ENCODE measurements at places on chromosomes 13 and 19.

- DNase-seq = no peak
Observed at GRCh38 chr13:50127726-50128291, 112.6 kb downstream of the KCNRG start.

GRCh38 chr19:38564981-38565690 is 52.6 kb downstream of the MAP4K1 start:
- DNase-seq = no peak

DNA sequence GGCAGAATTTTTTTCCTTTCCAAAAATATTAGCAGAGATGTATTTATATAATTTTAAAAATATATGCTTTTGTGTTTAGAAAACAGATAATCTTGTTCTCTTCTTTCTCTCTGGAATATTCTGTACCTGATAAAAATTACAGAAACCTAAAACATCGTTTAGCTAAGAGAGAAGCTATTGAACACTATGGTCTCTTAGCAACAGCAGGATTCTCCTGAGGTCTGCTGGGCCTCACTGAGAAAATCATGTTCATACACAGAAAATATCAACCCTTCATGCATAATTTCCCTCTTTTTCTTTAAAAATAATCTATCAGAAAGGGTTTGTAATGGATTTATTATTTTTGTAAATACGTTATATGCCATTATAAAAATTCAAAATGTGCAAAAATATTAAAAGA is 242.2 kb downstream of the DCLK1 start:
- no peak for DNase-seq

DNA sequence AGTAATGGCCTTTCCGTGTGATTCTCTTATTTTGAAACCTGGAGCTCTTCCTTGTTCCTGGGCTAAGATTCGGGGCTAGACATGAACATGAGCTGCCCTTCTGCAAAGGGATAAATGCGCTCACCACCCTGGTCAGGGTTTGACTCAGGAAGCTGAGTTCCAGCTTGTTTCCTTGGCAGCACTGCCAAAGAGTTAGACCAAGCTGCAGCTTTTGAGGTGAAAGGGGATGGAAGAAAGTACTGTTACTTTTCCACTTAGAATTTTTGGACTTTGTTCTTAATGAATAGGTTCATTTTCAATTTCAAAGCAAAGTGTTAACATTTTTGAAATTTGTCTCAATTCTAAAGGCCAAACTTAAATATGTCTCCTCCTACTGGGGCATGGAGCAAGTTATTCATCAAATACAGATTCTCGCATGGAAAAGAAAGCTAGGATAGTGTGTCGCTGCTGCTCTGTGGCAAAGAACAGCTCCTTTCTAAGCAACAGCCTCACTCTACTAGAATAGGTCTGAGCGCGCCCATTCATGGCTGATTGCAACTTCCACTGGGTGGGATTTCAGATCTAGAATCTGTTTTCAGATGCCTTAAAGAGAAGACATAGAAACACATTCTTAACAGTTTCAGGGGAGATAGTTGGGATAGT is 2.2 kb downstream of the RGCC start:
- DNase-seq = no peak

DNA sequence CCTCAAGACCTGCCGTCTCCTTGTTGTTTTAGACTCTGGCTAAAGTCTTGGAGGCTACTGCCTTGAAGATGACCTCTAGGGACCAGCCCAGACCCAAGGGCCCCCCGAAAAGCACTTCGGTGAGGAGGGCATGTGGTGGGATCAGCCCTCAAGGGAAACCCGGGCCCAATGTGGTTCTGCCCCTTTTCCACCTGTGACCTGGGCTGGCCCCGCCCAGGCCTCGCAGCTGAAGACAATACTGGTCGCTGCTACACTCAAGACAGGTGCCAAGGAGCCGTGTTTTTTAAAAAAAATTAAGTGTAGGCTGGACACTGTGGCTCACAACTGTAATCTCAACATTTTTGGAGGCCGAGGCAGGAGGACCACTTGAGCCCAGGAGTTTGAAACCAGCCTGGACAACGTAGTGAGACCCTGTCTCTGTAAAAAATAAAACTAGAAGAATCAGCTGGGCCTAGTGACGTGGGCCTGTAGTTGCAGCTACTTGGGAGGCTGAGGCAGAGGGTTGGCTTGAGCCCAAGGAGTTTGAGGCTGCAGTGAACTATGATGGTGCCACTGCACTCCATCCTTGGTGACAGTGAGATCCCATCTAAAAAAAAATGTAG is 903 bp downstream of the TLE6 start:
- no peak for DNase-seq

GRCh38 chr19:38707512-38708114 is 36.7 kb downstream of the CAPN12 start:
- DNase-seq = no peak

- DNase-seq = no peak
Observed at GRCh38 chr13:65497265-65497664, 1732.9 kb downstream of the PCDH9 start.

- DNase-seq = no peak
Observed at GRCh38 chr19:4086411-4086867, 19.7 kb upstream of the ZBTB7A start.

GRCh38 chr19:13149628-13150186 is 468 bp downstream of the STX10 start:
- peak; percentile 17 for DNase-seq

GRCh38 chr19:58229255-58229639 is 533 bp downstream of the ZNF544 start:
- DNase-seq = no peak

- DNase-seq = no peak
Observed at GRCh38 chr13:49347650-49348385, 96.0 kb downstream of the CAB39L start.

Data from NCI-H2227 treated with DMSO at 0.1 percent for 48 hours (cell line).